Breast epithelium (tissue), 4 donors: ENCODE measurements at places on chromosomes 1 and 21. TPM values are rescaled to one million over a fixed set of nuclear protein-coding genes. Genes with fewer than 3 reads are reported as not detected.

- DNase-seq, result no peak
These were observed 79.5 kb downstream of the CLSTN1 start for GRCh38 chr1:9744106-9744799.

DNA sequence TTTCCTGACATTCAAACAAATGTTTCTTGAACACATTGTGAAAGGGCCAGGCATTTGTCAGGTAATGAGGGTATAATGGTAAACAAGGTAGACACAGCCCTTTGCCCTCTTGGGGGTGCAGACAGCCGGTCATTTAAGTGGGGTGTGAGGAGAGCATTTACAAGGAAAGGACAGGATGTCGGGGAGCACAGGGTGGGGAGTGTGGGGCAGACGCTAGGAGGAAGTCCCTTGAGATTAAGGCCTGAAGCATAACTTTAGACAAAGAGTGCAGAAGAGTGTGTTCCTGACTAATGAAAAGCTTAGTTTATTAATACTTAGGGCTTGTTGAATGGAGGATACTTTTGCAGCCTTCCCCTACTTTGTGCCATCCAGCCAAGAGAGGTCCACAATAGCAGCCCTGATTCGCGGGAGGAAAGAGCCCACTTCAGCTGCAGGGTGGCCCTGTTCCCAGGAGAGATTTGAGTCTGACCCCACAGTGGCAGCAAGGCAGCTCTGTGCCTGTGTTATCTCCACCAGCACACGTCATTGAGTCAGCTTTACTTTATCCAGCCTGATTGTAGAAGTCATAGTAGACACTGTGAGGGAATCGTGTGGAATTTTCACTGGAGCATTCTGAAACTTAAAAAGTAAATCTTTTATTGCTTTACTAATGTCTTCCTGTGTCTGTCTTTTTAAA is 35.1 kb downstream of the MPZL1 start:
- DNase-seq, result no peak

DNA sequence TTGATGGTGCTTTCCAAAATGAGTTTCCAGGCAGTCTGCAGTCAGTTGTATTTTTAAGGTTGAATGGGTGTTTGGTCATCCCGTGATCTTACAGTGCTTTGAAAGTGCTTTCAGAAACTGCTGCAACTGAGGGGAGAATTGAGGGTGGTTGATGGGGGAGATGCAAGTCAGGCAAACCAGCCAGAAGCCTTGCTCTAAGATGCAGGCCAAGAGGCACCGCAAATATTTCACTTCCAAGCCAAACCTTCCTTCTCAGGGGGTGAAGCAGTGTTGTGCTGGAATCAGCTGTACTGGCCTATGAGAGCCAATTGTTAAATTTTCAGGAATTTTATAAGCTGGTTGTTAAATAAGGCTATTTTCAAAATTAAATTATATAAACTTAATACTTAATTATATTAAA is 151.6 kb downstream of the KCNJ6 start:
- DNase-seq, result no peak

GRCh38 chr21:32733356-32733755 is 5.5 kb upstream of the SYNJ1 start:
- DNase-seq, result no peak

Gene TGFB2
- 10.2 TPM for total RNA-seq
